ENCODE measurements at places on chromosomes 1 and 21. TPM values are rescaled to one million over a fixed set of nuclear protein-coding genes. Genes with fewer than 3 reads are reported as not detected.

Gene TRNP1
- total RNA-seq, result 0.15 TPM

Gene LPGAT1
- 23.8 TPM for total RNA-seq

DNA sequence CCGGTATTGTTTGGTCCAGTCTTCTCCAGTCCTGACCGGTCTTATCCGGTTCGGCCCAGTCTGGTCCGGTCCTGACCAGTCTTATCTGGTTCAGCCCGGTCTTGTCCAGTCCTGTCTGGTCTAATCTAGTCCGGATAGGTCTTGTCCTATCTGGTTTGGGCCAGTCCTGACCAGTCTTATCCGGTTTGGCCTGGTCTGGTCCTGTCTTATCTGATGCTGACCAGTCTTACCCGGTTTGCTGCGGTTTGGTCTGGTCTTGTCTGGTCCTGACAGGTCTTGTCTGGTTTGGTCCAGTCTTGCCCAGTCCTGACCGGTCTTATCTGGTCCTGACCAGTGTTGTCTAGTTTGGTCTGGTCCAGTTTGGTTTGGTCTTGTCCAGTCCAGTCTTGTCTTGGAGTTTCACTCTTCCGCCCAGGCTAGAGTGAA is 30.1 kb downstream of the DHX9 start:
- H3K27ac ChIP-seq, result peak overlapping the region; percentile 40
- DNase-seq, result no peak
- H3K4me1 ChIP-seq, result peaks cover 6% of the 10 kb centered on the region
- no peaks in the 10 kb centered on the region for H3K27me3 ChIP-seq

DNA sequence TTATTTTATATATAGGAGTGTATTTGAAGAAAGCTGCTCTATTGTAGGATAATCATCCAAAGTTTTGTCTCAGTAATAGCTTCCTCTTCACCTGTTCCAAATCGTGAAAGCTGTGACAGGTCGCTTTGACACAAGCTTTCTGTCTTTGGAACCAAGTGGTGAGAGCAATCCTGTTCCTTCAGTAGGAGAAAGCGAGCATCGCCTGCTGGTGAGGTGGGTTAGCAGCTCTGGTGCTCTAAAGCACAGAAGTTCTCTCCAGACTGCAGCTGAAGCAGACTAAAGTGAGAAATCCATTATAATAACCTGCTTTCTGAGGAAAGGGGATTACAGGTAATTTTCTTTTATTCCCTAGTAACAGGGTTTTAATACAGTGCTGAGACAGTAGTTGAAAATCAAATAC is 803.8 kb downstream of the ADGRL2 start:
- no peaks in the 10 kb centered on the region for H3K27me3 ChIP-seq
- no peak overlapping the region for H3K4me3 ChIP-seq

DNA sequence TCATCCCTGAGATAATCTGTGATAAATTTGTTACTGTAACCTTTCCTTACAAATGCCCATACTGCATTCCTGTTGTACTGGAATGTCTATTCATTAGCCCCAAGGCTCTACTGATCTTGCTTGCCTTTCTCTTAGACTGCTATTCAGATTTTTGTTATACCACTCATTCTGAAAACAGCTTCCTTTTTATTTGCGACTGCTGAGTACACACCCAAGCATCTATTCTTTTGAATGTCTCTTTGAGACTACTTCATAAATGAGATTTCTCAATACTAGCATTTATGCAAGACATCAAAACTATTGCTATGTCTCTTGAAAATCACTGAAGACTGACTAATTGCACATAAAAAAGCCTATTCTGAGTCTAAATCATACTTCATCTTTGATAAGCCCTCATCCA is 38.6 kb downstream of the DENND1B start:
- DNase-seq, result no peak
- no peak overlapping the region for H3K27ac ChIP-seq
- H3K27me3 ChIP-seq, result no peaks in the 10 kb centered on the region
- H3K4me1 ChIP-seq, result peaks cover 22% of the 10 kb centered on the region

DNA sequence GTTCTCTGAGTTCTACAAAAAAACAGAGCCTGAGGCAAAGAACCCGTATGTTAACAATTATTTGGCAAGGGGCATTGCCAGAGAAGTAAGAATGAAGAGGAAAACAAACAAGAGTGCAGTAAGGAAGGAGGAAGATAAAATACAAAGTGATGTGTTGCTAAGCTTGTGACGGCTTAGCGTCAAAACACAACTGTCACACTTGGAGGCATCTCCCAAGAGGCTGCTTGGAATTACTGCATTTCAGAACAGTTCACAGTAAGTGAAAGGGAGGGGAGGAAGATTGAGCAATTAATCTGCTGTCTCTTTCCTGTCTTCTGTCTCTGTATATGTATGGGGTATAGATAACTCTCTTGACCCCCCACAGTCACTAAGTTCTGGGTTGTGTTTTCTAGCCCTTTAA is 1017.0 kb upstream of the TMPRSS15 start:
- DNase-seq, result no peak
- H3K27ac ChIP-seq, result no peak overlapping the region
- H3K4me3 ChIP-seq, result no peak overlapping the region
- no peaks in the 10 kb centered on the region for H3K4me1 ChIP-seq
- no peaks in the 10 kb centered on the region for H3K27me3 ChIP-seq
- no peaks in the 10 kb centered on the region for H3K36me3 ChIP-seq

DNA sequence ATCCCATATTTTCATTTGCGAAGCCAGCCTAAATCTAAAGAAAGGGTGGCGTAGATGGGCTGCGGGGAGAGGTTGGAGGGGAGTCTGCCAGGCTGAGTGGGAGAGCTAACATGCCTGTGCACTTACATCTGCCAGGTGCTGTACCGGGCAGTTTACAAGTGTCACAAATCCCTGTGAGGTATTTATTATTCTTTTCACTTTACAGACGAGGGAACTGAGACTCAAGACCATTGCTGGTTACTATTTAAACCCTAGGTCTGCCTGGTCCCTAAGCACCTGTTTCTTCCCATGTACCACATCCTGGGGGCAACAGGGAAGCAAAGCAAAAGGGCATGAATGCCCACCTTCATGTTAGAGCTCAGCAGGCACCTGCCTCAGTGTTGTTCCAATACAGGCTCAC is 19.4 kb upstream of the EFNA1 start:
- H3K4me3 ChIP-seq, result no peak overlapping the region
- peaks cover 12% of the 10 kb centered on the region for H3K27me3 ChIP-seq
- no peaks in the 10 kb centered on the region for H3K4me1 ChIP-seq
- H3K27ac ChIP-seq, result no peak overlapping the region
- no peak for DNase-seq
- no peaks in the 10 kb centered on the region for H3K36me3 ChIP-seq

DNA sequence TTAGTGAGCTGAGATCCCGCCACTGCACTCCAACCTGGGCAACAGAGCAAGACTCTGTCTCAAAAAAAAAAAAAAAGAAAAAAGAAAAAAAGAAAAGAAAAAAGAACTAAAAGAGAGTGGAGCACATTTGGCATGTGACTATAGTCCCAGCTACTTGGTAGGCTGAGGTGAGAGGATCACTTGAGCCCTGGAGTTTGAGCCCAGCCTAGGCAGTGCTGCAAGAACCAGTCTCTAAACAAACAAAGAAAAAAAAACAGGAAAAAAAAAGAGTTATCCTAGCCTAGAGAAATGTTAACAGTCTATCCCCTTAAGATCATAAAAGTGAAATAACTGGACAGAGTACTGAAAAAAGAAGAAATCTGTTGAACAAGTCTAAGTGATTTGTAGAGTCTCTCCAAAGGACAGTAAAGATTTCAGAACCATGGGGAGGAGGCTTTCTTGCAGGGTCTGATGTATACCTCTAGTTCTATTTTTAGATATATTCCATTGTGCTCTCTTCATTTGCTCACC is 4.5 kb upstream of the PRDX1 start:
- H3K36me3 ChIP-seq, result no peaks in the 10 kb centered on the region
- H3K27ac ChIP-seq, result no peak overlapping the region
- H3K27me3 ChIP-seq, result peaks cover 13% of the 10 kb centered on the region
- peaks cover 20% of the 10 kb centered on the region for H3K4me1 ChIP-seq
- DNase-seq, result no peak

GRCh38 chr21:17725339-17725738 is 93.8 kb downstream of the C21orf91 start:
- H3K4me1 ChIP-seq, result no peaks in the 10 kb centered on the region
- no peak for DNase-seq
- no peaks in the 10 kb centered on the region for H3K27me3 ChIP-seq
- no peaks in the 10 kb centered on the region for H3K36me3 ChIP-seq
- no peak overlapping the region for H3K4me3 ChIP-seq
